ENCODE measurements at places on chromosomes 12 and 14. TPM values are rescaled to one million over a fixed set of nuclear protein-coding genes. Genes with fewer than 3 reads are reported as not detected.

GRCh38 chr12:27915021-27915420 is 57.5 kb downstream of the PTHLH start:
- no peak for DNase-seq

GRCh38 chr14:100692859-100693558 is 33.7 kb upstream of the DLK1 start:
- no peak for DNase-seq

- no peak for DNase-seq
These were observed 24.3 kb downstream of the NCKAP5L start for GRCh38 chr12:49803693-49804450.

GRCh38 chr12:44459569-44459968 is 416.5 kb downstream of the NELL2 start:
- DNase-seq: no peak

DNA sequence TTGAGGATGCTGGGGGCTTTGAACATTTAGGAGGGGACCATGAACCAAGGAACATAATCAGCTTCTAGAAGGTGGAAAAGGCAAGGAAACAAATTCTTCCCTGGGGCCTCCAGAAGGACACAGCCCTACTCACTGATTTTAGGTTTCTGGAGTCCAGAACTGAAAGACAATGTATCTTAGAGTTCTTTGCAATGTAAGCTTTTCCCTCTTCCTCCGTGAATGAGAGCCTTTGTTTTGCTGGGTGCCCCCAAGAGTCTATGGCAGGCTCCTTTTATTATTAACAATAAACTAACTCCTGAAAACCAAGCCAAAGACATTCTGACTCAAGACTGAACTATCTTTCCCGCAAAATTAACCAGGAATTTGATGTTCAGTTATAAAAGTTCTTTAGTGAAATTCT is 204.1 kb downstream of the STXBP6 start:
- no peak for DNase-seq

DNA sequence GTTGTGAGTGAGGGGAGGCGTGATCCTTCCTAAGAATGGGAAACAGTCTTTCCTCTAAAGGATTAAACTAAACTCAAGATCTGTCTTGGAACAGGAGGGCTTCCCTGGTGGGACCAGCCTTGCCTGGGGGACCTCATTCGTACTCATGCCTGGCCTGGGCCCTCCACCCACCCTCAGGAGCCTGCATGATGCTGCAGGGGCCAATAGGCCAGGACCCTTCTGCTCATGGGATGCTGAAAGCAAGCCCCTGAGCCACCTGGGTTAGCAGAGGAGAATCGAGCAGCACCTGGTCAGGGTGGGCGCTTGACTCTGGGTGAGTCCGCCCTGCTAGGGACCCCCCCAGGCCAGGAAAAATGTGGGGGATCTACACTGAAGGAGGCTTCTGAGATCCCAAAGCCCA is 48.3 kb upstream of the FAM181A start:
- no peak for DNase-seq

DNA sequence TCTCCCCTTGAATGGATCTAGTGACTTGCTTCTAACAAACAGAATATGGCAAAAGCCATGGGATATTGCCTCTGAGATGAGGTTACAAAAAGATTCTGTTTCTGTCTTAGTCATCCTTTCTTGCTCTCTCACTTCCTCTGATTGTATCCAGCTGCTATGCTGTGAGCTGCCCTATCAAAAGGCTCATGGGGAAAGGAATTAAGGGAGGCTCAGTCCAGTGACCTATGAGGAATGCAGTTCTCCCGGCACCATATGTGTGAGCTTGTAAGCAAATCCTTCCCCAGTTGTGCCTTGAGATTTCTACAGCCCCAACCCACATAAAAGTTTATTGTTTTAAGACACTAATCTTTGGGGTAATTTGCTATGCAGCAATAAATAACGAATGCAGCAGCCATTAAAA is 183.1 kb downstream of the KLHL28 start:
- DNase-seq: no peak

- no peak for DNase-seq
These were observed 98.3 kb downstream of the DNAH10 start for GRCh38 chr12:123860377-123860776.

DNA sequence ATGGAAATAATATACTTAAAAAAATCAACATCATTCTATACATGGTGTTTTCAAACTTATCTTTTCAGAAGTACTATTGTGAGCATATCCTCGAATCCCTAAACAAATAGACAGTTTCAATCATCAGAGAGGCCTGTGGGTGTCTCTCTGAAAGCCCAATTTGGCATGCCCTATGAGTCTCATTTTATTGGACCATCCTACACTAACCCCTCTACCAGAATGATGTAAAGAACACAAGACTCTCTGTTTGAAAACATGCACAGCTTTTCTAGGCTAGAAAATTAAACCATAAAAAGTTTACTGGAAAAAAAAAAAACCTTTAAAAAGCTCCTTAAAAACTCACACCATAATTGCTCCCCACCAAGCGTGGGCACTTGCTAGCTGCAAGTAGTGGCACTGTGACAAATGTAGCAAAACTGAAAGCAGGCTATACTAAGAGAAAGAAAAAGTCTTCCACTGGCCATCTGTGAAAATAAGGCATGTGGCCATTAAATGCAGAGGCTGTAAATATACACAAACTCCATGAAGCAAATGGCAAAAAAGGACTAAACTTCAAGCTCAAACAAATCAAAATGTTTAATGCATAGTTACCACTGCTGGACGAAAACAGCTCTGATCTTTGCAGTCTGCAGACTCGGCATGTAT is 394.2 kb downstream of the SOX5 start:
- no peak for DNase-seq

DNA sequence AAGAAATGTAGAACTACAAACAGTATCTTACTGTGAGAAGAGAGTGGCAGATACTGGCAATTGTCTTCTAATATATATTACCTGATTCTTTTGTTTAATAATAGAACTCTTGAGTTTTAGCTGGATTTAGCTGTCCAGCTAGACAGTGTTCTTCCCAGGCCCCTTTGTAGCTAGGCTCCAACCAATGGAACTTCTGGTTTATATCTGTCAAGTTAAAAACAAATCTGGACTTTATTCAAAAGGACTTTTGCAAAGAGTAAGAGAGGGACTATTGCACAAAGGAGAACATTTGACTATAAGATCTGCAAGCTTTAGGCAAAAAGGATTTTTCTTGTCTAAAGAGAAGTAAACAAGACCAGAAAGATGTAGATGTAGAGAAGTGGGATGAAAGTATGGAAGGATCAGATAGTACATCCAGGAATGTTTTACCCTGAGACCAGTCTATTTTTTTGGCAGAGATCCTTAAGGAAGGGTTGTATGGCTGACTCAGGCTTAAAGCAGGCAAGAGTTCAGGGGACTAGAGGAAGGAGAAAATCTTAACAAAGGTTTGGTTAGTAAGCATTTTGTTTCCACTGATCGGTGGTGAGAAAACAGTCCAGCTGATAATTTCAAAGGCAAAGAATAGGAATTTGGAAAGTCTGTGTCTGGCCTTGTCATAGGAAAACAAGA is 111.1 kb upstream of the PLEKHA5 start:
- DNase-seq: no peak

- no peak for DNase-seq
These were observed 22.6 kb downstream of the FRS2 start for GRCh38 chr12:69492739-69493138.

- DNase-seq: no peak
These were observed 340.6 kb downstream of the PRKD1 start for GRCh38 chr14:29587046-29587445.

GRCh38 chr12:8916154-8916553 is 1.8 kb downstream of the PHC1 start:
- DNase-seq: no peak

DNA sequence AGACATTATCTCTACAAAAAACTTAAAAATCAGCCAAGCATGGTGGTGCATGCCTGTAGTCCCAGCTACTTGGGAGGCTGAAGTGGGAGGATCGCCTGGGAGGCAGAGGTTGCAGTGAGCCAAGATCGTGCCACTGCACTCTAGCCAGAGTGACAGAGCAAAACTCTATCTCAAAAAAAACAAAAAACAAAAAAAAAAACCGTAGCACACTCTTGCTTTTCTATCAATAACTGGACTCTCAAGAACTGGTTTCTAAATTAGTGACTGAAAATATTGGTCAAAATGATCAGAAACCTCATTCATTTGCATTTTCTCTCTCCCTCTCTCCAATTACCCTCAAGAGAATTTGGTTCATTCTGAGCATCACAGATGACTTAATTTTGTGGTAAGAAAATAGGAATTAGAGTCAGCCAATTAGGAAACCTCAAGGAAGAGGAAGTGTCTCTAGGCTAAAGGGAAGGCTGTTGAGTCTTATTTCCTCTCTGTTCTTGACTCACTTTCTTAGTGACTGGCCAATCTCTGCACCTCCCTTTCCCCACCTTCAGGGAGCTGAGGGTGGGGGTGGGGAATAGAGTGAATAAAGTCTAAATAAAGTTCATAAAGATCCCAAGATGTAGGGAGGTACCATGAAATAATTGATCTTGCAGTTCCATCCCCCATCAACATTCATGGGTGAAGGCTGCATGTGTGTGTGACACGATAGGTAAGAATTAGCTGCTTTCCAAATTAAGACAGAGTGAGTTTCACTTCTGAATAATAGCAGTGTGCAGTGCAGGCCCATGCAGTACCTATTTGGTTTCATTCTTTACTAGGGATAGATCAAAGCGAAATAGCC is 6.8 kb upstream of the PSMA6 start:
- no peak for DNase-seq

DNA sequence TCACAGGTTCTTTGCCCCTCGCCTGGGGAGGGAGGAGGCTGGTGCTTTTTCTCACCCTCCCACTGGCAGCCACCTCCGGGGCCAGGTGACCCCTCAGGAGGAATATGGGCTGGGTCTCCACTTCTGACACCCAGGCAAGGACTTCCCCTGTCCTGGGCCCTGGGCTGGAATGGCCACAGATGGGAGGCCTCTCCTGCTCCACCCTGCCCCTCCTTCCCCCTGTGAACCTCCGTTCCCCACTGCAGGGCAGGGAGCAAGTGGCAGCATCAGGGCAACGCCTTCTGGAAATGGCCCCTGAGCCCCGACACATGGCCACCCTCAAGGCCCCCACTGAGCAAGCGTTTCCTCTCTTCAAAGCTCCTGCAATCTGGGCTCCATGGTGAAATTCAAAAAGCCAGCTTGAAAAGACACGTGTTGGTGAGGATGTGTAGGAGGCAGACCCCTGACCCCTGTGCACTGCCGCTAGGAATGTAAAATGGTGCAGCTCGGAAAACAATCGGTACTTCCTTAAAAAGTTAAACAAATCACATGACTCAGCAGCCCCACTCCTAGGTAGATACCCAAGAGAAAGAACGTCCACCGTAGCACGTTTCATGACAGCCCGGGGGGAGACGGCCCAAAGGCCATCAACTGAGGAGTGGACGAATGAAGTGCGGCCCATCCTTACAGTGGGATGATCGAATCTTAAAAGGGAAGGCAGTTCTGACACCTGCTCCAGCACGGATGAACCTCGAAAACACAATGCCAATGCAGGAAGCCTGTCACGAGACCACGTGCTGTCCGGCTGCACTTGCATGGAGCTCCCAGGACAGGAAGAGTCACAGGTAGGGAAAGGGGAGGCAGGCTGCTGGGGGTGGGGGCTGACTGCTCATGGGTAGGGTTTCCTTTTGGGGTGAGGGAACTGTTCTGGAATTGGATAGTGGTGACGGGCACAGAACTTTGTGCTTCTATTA is 11.5 kb downstream of the XRCC3 start:
- no peak for DNase-seq

- DNase-seq: no peak
These were observed 15.8 kb upstream of the TMCC3 start for GRCh38 chr12:94666158-94666557.

The TIMELESS gene
- total RNA-seq: 27.9 TPM

The ETFBKMT gene
- total RNA-seq: 2.6 TPM

The GLS2 gene
- total RNA-seq: 2.9 TPM

The GAS2L3 gene
- 17.5 TPM for total RNA-seq

The STYK1 gene
- total RNA-seq: 1.0 TPM

The RPS6KL1 gene
- total RNA-seq: 0.13 TPM

The CEBPE gene
- not detected for total RNA-seq

The AP5M1 gene
- total RNA-seq: 32.8 TPM

The GPRC5A gene
- 108 TPM for total RNA-seq

The SMCO2 gene
- not detected for total RNA-seq

The TBX3 gene
- total RNA-seq: 425 TPM

The TSPAN19 gene
- 0.66 TPM for total RNA-seq
